ENCODE measurements at places on chromosomes 11 and 22.

- DNase-seq = no peak
Observed at GRCh38 chr11:78295991-78296930, 107.5 kb downstream of the USP35 start.

- no peak for DNase-seq
Observed at GRCh38 chr11:126914941-126915340, 85.6 kb downstream of the KIRREL3 start.

GRCh38 chr11:130469181-130469580 lies 20.7 kb downstream of the ADAMTS15 start:
- no peak for DNase-seq

- peak; percentile 35 for DNase-seq
Observed at GRCh38 chr11:17063171-17064002, 14.1 kb downstream of the RPS13 start.

DNA sequence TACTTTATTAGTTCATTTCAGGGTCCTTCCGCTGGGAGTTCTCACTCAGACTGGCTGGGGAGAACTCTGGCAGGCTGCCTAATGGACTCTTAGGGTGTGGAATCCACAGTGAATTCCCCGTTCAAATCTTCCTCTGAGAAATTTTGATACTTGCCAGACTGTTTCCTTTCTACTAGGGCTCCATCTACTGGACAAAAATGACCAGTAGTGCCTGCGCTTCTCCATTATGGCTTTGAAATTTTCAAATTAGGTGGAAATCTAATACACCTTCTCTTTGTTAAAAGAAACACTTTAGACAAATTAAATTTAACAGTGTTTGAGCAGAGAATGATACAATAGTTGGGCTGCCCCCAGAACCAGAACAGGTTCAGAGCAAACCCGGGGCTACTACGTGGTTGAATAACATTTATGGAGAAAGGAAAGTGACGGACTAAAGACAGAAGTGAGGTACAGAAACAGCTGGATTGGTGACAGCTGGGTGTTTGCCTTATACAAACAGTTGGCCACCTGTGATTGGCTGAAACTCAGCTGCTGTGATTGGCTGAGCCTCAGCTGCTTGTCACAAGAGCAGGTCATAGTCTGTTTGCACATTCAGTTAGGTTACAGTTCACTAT lies 52.9 kb upstream of the FDX1 start:
- no peak for DNase-seq

DNA sequence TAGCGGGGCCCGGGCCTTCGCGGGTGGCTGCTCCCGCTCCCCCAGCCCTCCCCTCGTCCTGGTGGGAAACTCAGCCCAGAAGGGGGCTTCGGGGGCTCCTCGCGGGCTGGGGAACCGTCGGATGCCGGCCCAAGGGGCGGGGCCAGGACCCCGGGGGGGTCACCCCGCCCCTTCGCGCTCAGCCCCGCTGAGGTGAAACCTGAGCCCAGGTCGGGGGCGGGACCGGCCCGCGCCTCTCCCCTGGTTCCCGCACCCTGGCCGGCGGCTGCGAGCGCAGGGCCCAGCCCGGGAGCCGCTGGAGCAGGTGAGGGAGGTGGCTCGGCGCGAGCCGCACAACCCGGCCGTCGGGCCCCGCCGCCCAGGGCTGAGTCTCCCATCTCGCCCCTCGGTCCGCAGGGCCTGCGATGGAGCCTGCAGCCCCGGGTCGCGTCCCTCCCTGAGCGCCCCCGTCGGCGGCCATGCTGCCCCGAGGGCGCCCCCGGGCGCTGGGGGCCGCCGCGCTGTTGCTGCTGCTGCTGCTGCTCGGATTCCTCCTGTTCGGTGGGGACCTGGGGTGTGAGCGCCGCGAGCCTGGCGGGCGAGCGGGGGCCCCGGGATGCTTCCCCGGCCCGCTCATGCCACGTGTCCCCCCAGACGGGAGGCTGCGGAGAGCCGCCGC lies at the start of gene LARGE2:
Gene LARGE2, plus strand, starts transcription at position 232 of the 658 bp plus-strand sequence. Its CDS starts 227 bp downstream, at position 459.
- no peak for DNase-seq

GRCh38 chr11:20712912-20713311 lies 43.5 kb downstream of the NELL1 start:
- DNase-seq = no peak

DNA sequence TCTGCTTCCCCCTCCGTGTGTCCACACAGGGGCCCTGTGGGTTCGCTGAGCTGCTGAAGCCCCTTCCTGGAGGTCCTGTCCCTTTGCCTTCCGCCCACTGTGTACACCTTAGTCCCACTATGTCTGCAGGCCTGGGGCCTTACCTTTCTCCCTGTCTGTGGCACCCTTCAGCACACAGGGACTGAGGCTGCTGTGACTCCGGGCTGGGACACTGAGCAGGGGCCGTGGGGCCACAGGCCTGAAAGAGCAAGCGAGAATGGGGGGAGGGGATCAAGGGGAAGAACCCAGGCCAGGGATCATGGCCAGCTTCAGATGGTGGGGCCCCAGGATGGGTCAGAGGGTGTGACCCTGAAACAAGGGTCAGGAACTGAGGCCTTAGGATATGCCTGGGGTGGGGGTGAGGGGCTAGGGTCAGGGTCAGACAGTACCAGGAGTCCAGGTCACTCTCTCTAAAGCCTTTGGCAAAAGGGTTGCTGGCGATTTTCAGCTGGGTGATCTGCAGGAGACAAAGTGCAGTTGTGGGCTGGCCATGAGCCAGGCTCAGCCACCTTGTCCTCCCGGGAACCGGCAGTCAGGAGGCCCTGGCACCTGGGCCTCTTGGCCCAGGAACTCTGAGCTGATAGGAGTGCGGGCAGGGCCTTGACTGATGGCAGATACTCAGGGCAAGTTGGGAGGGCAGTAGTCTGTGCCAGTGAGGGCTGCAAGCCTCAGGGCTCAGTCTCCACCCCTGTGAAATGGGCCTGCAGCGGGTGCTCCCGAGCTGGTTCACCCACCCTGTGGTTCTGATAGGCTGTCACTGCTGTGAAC lies 2.6 kb upstream of the NUDT8 start:
- no peak for DNase-seq

- DNase-seq = no peak
Observed at GRCh38 chr11:12060385-12060985, 49.9 kb upstream of the MICAL2 start.

DNA sequence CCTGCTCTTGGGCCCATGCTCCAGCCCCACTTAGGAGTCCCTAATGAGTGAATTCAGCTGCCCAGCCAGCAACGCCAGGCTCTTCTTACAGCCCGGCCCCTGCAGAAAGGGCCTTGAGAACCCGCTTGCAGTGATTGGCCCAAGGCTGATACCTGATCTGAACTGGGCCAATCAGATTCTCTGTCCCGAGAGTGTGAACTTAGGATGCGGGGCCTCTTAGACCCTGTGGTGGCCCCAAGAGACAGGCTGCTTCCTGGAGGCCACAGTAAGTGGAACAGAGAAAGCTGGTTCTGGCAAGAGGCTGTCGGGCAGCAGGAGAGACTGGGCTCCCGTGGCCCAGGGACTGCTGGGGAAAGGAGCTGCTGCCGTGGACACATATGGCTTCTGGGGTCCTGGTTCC lies 11.5 kb downstream of the VSTM5 start:
- no peak for DNase-seq

GRCh38 chr11:107140983-107141382 lies 122.7 kb upstream of the GUCY1A2 start:
- DNase-seq = no peak

DNA sequence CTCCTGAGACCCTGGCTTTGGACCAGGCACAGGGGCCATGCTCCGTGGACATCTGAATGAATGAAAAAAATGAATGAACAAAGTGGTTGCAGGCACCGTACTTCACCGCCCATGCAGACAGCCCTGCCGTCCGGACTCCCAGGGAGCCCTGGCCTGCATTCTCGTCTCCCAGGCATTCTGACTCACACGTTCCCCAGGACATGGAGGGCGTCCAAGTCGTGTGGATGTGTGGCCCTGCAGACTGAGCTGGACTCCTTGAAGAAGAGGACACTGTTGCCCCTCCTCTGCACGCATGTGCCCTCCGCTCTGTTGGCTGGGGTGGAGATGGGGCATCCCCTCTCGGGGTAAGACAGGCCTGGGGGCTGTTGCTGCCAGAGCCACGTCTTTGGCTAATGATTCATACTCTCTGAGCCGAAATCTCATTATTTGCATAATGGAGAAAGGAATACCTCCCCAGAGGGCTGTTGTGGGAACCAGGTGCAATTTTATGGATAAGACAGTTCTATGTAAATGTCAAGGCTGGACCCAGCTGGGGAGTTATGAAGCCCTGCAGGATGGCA lies 49.7 kb downstream of the RTL6 start:
- no peak for DNase-seq

- DNase-seq = no peak
Observed at GRCh38 chr11:34653851-34654482, 33.1 kb downstream of the EHF start.

DNA sequence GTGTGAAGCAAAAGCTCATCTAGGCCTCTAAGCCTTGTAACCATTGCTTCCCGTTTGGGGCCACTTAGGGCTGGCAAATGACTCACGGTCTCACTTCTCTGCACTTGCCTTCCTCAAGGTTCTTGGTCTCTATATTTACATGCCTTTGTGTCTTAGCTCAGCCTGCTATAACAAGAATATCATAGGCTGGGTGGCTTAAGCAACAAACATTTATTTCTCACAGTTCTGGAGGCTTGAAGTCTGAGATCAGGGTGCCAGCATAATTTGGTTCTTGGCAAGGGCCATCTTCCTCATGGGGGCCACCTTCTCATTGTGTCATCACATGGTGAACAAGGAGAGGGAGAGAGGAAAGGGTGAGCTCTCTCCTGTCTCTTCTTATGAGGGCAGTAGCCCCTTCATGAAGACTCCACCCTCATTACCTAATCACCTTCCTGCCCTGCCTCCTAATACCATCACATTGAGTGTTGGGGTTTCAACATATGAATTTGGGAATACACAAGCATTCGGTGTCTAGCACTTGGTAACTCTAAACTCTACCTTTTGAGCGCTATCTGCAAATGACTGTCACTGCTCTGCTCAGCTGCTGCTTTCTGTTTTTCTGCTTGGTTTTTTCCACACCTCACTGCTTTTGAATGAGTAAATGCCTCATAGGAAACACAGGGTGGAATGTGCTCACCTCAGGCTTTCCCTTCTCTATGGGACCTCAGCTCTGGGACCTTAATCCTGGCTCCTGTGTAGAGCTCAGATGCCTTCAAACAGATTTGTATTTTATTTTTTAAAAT lies 16.2 kb upstream of the ME3 start:
- no peak for DNase-seq

DNA sequence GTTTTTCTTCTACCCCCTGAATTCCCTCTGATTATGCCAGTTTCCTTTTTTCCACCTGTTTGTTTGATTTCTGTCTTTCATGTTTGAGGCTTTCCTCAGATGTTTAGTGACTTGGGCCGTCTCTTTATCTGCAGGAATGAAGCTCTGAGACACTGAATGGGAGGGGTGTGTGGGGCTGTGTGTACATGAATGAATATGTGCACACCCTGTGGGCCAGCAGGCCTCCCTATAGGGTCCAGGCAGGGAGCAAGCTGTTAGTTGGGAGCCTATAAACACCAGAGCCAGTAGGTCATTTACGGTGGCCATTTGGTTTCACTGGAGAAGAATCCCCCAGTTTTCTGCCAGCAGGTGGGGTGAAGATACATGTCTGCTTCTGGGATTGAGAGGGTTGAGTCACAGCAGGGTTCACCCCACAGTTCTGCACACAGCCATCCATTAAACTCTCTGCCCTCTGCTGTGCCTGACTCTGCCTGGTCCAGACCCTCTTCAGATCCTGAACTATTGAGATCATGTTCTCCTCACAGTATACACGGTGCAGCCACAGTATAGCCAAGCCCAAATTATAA lies 34.8 kb downstream of the BARX2 start:
- DNase-seq = no peak

DNA sequence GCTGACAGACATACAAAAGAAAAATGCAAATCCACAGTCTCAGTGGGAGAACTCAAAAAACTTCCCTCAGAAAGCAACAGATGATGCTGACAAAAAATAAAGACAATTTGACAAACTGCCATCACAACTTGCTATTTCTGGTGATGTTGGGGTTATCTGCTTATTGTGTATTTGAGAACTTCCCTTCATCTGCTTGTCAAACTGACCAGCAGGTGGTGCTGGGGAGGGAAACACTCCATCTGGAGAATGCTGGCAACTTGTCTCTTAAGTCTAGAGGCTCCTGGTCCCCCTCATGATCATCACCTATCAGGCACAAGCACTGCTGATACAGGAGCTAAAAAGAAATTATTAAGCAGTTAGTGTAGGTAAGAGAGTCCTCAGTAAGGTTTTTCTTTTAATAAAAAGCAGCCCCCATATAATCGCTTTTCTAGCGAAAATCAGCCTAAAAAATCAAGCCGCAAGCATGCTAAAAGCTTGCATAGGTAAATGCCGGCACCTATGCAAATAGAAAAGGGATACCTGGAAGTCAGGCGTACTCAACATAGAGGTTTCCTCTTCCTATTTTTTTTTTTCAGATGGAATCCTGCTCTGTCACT lies 9.8 kb upstream of the FAM111B start:
- DNase-seq = peak; percentile 50

DNA sequence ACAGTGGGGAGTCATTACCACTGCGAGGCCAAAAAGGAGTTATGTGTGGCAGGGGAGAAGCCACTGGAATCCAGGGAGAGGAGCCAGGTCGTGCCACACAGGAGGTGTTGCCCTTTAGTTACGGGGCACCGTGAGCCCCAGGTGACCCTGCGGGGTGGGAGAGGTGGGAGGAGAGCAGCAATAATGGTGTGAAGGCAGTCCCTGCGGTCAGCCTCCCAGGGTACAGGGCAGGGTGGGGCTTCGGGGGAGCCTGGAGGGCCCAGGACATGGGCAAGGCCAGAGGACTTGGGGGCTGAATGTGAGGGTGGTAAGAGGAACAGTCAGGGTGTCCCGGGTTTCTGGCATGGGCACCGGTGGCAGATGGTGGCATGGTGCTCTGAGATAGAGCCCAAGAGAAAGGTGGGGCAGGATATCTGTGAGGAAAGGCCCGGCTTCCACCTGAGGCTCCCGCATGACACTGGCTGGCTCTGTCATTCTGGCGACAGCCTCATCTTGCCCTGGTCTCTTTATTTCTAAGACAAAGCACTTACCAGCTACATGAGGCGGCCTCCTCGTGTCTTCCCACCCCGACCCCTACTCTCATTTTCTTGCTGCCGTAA lies 82.6 kb upstream of the LMO1 start:
- DNase-seq = no peak

- DNase-seq = no peak
Observed at GRCh38 chr11:44306052-44306917, 3.7 kb downstream of the ALX4 start.

GRCh38 chr11:87493516-87493915 lies 455.8 kb downstream of the TMEM135 start:
- DNase-seq = no peak

DNA sequence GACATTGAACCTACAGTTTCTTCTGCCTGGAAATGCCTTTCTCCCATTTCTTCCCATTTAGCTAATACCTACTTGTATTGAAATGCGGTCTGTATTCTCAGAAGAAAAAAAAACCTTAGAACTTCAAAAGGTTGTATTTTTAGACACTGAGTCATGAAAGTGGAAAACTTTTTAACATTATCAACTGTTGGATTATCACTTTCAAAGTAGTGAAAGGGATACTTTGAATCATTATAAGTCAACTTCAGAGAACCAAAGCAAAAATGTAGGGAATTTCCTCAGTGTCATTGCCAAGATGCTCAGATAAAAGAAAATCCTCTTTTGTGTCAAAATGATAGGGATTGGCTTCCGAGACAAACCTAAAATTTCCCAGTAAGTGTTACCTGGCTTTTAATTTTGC lies 6.6 kb downstream of the HOATZ start:
- DNase-seq = no peak

Data from stimulated activated CD4-positive, alpha-beta T cell treated with anti-CD3 and anti-CD28 coated beads, Interleukin-1b, Interleukin-23, amount 100 ng/mL, for 24 hours (primary cell).